ENCODE measurements at places on chromosomes 11 and 22.

DNA sequence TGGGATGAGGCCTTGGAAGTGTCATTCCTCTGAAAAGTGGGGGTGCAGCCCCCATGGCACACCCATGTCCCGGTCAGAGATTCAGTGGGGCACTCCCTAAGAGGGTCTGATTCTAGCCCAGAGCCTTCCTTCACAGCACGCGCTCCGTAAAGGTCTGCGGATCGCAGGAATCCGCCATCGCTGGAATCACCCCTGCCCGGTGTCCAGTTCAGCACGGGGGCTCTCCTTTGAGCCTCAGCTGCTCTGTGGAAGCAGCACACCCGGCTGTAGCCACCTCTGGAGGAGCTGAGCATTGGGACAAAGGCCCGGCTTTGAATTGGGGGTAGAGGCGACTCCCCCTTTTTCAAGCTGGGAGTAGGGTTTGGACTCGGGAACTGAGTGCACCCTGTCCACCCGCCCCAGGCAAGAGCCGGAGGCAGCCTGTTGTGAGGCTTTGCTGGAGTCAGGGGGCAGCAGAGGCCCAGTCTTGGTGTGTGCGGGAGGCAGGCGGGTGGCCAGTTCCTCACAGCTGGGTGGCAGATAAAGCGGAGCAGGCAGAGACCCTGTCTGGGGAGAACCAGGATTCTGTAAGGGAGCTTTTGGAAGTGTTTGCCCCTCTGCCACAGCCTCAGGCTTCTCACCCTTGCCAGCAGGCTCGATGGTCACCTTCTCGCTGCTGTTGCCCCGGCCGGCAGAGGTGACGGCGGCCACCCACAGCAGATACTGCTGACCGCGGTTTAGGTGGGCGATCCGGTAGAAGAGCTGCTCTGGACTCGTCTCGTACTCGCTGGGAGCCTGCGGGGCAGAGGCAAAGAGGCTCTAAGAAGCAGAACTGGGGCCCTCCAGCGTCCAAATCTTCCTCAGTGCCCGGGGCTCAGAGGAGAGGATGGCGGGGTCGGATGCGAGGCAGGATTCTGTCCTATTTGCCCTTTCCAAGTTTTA lies 115.9 kb downstream of the CEP164 start:
- no peak for DNase-seq

DNA sequence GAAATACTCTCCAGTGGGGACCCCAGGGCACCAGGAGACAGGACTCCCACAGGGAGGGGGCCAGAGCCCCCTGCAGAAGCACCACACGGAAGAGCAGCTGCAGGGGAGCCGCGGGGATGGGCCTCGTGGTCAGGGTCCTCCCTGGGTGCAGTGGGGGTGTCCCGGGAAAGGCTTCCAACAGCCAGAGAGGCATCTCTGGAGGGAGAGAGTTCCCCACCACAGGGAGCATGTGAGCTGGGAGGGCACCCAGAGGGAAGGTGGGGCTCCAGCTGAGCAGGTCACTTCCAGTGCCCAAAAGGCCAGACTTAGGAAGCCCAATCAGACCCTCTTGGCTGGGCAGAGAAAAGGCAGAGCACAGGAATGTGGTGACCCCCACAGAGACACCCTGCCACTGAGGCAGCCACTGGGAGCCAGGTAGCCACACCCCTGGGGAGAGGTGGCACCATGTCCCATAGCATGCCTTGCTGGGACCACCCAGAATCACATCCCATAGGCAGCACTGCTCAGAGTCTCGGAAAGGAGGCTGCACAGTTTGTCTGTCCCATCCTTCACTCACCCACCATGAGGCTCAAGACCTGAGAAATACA lies 49.9 kb upstream of the LMO1 start:
- no peak for DNase-seq

DNA sequence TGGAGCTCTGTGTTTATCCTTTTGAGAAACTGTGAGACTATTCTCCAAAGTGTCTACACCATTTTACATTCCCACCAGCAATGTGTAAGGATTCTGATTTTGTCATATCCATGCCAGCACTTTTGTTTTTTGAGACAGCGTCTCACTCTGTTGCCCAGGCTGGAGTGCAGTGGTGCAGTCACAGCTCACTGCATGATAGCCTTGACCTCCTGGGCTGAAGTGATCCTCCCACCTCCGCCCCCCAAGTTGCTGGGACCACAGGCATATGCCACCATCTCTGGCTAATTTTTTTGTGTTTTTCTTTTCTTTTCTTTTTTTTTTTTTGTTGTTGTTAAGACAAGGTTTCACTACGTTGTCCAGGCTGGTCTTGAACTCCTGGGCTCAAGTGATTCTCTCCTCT lies 35.3 kb downstream of the PPP6R3 start:
- DNase-seq: no peak

- no peak for DNase-seq
Measured at GRCh38 chr11:29786092-29786491, 230.7 kb downstream of the KCNA4 start.

- no peak for DNase-seq
Measured at GRCh38 chr22:48356731-48357130, 1470.9 kb downstream of the BRD1 start.

DNA sequence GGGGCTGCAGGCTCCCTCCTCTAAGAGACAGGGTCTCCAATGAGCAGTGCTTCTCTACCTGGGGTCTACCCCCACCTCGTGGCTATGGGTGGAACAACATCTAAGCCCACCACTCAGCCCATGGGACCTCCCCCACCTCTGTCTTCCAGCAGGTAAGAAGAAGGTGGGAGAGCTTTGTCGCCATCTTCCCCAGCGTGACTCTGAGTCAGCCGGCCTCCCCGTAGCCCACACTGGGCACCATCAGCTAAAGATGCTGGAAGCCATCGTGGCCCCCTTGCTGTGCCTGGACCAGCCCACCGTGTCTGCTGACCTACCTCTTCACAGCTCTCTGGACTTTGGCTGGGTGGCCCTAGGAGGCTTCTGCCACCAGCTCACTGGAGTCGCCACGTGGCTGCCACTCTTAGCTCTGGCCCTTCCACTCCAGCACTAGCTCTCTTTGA lies 944 bp downstream of the C11orf86 start:
- DNase-seq: no peak

DNA sequence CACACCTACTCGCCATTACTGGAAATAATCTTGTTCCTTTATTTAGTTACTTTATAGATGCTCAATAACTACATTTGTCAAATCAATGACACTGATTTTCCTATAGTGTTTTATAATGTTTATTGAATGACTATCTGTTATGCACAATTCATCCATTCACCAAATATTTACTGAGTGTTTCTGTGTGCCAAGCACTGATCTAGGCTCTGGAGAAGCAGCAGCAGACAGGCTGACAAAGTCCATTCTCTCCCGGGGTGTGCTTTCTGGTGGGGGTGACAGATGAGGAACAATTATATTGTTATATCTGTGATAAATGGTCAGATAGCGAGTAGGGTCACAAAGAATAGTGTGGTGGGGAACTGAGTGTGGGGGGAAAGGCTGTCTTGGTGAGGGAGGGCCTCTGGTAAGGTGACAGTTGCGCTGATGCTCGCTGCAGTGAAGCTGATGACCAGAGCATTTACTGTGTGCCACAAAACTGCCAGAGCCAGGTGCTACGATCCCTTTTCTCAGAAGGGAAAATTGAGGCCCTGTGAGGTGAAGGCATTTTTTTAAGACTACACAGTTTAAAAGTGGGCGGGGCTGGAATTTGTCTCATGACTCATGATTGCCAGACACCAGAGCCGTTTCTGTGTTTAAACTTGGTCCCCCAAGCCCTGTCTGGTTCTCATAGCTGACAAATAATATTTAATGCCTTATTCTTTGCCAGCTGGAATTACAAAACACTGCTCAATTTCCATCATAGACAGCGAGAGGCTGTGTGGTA lies 10.2 kb downstream of the PACS1 start:
- DNase-seq: peak; percentile 82

DNA sequence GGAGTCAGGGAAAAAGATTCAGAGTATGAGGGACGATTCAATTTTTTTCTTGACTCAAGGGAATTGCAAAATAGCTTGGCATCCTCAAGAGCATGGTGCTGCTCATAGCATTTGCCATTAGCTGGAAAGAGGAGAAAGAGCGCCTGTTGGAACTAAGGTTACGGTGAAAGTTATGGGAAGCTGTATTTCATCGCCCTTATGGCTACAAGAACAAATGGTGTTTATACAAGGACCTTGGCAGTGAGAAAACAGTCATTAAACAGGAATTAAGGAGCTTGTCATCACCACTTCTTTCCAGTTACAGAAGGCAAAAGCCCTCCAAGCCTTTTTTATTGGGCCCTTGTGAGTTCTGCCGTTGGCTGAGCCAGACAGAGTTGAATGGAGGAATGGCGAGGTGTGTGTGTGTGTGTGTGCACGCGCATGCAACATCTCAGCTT lies 74.2 kb downstream of the ALX4 start:
- no peak for DNase-seq

GRCh38 chr22:49240472-49240871 lies 587.2 kb downstream of the BRD1 start:
- DNase-seq: no peak

DNA sequence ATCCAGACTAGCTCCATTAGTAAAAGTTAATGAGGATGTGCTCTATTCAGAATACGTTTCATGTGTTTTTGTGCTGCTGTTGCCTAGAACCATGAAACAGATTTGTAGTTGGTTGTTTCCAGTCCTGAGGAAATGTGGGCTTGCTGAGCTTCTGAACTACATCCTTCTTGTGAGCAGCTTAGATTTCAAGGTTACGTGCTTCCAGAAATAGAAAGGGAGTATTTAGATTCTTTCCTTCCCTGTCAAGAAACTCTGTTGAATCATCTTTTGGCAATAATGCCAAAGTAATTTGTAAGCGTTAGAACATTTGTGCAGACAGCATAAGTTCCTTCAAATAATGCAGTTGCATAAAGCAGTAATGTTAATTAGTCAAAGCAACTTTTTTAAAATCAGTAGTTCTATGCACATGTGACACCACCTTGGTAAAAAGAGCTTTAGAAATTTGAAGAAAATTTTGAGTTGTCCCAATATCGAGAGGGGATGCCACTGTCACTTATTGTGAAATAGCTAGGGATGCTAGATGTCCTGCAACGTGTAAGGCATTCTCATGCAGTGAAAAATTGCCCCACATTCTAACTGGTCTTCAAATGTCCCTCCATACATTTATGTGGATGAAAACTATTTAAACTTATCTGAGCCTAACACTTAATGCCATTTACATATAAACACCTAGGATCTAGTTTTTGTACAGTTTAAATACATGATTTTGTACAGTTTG lies 169.6 kb downstream of the ETS1 start:
- peak; percentile 72 for DNase-seq

DNA sequence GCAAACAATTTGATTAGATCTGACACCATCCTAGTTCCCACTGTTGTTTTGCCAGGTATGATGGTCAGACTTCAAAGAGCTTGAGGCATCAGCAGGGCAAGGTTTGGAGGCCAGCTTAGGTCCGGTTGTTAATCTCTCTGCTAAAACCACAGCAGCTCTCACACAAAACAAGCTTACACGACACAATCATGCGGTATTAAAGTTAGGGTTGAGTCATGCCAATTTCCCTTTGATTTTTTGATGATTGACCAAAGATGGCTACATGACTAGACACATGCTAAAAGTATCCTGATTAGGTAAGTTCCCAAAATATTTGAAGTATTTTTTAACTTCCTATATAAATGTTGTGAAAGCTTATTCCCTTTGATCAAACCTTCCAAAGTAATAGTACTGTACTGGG lies 145.9 kb downstream of the ELP4 start:
- peak; percentile 90 for DNase-seq

DNA sequence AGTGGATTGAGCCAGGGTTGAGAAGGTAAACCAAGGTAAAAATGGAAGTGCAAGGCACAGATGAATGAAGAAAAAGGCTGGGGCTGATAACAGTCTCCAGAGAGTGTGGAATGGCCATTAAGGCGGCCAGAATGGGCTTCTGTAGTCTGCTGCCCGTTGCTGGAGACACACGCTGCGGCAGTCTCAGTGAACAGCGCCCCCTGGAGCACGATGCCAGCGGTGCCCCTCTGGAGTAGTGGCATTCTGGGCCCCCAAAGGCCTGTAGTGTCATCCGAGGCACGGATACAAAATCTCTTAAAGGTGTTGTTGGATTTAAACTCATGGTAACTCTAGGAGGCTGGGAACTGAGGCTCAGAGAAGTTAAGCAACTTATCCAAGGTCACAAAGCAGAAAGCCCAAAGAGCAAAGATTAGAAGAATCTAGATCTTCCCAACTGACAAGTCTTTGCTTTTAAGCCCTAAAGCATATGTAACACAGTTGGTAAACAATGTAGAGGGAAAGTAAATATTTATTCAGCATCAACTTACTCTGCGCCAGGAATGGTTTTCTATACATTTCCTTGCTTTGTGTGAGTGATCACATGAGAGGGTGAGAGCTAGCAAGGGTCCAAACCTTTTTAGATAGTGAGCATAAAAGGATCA lies 18.2 kb downstream of the KCNJ1 start:
- DNase-seq: no peak

- peak; percentile 50 for DNase-seq
Measured at GRCh38 chr11:64185175-64185692, 737 bp upstream of the STIP1 start.

- no peak for DNase-seq
Measured at GRCh38 chr11:108985236-108985944, 320.5 kb downstream of the DDX10 start.

- DNase-seq: peak; percentile 21
Measured at GRCh38 chr11:68212421-68213134, 518 bp downstream of the KMT5B start.

- DNase-seq: no peak
Measured at GRCh38 chr22:24564376-24565058, 8.7 kb downstream of the SNRPD3 start.

GRCh38 chr22:47419239-47419638 lies 656.8 kb downstream of the TBC1D22A start:
- DNase-seq: no peak

DNA sequence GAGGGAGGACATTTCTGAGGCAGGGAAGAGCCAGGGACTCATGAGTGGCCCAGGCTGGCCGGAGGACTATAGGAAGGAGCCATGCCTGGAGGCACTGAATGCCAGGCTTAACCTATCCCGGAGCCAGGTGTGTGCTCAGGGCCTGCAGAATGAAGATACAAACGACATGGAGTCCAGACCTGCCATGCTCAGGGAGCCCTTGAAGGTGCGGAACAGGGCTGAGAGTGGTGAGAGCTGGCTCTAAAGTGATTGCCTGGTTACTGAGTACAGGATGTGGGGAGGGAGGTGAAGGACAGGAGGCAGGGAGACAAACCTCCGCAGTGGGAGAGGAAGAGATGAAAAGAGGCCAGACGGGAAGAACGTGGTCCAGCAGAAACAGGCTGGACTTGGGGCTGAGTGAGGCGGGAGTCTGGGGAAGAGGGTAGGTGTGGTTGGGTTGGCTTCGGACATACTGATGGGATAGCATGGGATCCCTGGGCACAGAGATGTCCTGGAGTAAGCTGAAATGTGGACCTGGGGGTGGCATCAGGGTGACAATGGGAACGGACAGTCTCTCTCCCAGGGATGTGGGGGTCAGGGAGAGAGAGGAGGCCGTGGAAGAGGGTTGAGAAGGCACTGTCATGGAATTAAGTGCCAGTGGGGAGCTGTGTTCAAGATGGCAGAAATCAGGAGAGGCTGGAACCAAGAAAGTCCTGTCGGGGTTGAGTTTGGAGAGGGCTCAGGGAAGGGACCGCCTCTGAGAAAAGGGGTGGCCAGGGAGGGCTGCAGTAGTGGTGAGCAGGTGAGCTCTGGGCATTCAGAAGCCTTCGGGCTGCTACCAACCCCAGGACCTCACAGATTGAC lies 1.5 kb upstream of the ANKRD13D start:
- DNase-seq: no peak

GRCh38 chr22:30195245-30196140 lies 51.1 kb downstream of the LIF start:
- peak; percentile 33 for DNase-seq

- DNase-seq: no peak
Measured at GRCh38 chr11:36233204-36233603, 56.0 kb downstream of the COMMD9 start.

Data from bronchial epithelial cell (primary cell).